ENCODE measurements at places on chromosomes 12 and 14.
A peak's percentile ranks its signal among the peaks of the same experiment; 100 is the strongest.

GRCh38 chr12:112862636-112863290 is 44.0 kb upstream of the OAS1 start:
- no peak for DNase-seq

DNA sequence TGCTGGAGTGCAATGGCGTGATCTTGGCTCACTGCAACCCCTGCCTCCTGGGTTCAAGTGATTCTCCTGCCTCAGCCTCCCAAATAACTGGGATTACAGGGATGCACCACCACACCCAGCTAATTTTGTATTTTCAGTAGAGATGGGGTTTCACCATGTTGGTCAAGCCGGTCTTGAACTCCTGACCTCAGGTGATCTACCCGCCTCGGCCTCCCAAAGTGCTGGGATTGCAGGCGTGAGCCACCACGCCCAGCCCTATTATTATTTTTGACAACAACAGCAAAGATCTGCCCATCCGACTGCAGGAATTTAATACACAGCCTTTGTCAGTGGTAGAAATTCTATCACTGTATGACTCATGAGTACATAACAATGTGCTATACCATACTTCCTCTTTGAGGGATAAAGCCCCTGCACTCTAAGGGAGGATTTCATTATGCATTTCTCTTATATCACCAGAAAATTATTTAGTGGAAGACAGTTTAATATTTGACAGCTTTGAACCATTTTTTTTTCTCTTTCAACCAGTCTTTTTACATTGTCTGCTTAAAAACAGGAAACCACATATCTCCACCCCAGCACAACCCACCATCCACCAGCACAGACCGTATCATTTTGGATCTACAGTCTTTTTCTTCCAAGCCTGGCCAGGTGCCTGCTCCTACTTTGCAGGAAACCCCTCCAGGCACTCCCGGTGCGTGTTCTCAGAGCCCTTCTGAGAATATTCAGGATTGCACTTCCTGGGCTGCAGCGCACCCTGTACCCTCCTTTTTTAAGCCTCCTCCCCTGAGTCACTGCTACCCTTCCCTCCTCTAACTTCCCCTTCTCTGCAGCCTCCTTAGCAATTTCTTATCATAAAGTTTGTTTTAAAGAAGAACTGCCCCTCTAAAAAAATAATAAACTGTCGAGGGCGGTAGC is 594 bp downstream of the ARHGDIB start:
- no peak for DNase-seq

- no peak for DNase-seq
Measured at GRCh38 chr14:53951627-53952303, 4.9 kb downstream of the BMP4 start.

GRCh38 chr12:58925111-58925611 is 4.9 kb upstream of the LRIG3 start:
- DNase-seq: no peak

- DNase-seq: no peak
Measured at GRCh38 chr14:36362648-36363047, 42.2 kb upstream of the MBIP start.

DNA sequence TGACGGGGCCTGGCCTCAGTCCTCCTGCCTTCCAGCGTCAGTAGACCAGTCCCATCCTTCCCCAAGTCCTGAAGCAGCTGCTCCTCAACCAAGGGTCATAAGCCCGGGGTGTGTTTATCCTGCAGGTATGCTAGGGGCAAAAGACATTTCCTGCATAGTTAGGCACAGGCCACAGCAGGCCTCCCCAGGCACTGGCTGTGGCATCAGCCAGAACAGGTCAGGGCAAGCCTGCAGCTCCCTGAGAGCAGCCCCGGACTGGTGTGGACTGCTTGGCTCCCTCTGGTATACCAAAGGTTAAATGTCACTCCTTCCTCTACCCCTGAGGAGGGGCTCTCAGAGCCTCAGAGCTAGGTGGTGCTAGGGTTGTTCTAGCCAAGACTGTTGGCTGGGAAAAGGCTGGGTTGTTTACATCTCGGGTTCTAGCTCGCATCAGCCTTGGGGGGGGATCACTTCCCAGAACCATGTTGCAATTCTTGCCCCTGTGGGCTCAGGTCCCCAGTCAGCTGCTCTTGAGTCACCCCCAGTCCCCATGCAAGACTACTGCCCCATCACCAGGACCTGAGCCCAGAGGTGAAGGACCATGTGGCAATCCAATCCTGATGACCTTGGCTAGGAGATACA is 2.9 kb downstream of the MMP14 start:
- no peak for DNase-seq

GRCh38 chr14:61188978-61189808 is 91.9 kb downstream of the TMEM30B start:
- DNase-seq: no peak

DNA sequence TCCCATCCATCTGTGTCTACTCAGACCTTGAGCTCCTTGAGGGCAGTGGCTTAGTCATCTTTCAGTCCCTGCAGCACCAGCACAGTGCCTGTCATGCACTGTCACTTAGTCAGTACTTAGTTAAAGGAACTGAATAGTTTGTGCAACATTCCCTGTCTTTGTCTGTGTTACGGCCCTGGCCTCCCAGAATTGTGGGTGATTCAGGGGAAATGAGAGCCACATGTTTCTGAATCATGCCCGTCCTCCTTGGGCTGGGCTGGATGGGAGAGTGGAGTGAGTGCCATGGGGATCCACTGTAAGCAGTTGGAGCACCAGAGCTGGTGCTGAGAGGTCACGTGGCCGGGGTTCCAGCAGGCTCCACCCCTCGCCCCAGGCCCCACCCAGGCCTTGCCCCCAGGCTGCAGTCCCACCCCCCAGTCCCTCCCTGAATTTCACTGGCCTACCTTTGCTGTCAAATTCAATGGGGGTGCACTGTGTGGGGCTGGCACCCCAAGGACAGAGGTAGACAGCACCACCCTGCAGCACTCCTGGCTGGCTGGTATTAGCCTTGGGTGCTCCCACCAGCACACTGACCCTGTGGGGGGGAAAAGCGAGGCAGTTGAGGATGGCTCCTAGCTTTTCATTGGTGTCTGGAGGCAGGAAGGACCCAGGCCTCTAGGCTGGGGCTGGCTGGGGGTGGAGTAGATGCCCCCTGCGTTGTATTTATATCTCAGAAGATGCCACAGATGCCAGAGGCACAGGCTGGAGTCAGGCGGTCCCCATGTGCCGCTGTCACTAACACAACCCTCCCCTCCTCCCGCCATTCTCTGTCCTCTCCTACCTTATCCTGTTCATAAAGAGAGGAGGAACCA is 7.5 kb downstream of the ITGA5 start:
- no peak for DNase-seq

DNA sequence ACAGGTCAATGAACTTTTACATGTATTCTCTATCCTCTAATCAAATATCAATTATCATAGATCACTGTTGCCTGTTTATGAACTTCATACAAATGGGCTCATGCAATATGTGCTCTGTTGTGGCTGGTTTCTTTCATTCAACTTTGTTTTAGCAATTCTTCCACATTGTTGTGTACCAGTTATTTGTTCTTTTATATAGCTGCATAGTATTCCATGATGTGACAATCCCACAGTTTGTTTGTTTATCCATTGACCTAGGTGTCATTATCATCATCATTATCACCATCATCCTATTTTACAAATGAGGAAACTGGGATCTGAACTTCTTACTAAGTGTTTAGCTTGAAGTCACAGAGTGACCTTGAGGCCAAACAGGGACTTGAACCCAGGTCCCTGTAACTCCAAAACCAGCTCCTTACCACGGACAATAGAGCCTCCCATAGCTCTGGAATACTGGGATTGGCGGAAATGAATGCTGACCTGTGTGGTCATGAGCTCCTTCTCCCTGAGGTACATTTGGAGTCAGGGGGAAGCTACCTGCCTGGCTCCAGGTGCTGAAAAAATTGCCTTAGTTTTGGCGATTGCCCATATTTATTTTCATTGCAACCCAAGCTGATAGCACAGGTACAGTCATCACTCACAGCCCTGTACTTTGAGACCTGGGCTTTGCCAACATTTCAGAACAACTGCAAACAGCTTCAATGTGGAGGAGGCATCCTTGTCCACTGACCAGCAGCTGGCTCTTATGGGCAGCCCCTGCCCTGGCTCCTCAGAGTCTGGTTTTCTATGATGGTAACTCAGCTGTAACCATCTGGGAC is 9.2 kb downstream of the ZFP36L1 start:
- DNase-seq: no peak

DNA sequence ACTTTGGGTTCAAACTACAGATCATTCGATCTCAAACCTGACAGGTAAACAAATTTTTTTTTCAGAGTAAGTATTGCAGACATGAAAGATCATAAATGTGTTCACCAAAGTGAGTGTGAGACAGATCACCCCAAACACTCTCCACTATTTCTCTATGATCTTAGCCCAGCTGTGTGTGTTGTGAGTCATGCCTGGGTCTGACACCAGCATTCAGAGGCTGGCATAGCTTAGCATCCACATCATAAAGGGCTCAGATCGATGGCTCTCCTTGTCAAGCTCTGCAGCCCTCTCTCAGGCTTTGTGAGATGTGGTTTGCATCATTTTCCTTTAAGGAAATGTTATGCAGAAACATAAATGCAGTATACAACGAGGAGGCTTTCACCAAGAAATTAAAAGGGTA is 164.9 kb downstream of the ETV6 start:
- no peak for DNase-seq

DNA sequence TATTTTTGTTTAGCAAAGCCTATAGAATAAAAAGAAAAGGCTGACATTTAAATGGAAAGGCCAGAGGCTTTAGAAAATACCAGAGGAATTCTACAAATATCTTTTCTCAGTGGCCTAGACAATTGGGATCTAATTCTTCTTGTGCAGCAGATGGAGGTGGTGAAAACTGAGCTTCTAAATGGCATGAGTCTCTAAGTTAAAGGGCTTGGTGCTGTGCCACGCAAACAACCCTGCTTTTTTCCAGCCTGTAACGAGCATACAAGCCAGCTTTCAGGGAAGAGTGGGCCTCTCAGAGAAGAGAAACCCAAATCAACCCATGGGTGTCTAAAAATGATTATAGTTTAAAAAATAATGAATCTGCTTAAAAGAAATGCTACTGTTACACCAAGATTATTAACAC is 237.9 kb upstream of the NAV3 start:
- no peak for DNase-seq

GRCh38 chr14:104280902-104281767 is 142.7 kb downstream of the KIF26A start:
- no peak for DNase-seq

DNA sequence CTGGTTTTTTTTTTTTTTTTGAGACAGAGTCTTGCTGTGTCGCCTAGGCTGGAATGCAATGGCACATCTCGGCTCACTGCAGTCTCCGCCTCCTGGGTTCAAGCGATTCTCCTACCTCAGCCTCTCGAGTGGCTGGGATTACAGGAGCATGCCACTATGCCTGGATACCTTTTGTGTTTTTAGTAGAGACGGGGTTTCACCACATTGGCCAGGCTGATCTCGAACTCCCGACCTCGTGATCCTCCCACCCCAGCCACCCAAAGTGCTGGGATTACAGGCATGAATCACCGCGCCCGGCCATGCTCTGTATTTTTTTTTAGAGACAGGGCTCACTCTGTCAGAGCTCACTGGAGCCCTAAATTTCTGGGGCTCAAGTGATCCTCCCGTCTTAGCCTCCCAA is 32.6 kb downstream of the VRTN start:
- no peak for DNase-seq

- no peak for DNase-seq
Measured at GRCh38 chr12:106248846-106249371, 1.1 kb upstream of the CKAP4 start.

DNA sequence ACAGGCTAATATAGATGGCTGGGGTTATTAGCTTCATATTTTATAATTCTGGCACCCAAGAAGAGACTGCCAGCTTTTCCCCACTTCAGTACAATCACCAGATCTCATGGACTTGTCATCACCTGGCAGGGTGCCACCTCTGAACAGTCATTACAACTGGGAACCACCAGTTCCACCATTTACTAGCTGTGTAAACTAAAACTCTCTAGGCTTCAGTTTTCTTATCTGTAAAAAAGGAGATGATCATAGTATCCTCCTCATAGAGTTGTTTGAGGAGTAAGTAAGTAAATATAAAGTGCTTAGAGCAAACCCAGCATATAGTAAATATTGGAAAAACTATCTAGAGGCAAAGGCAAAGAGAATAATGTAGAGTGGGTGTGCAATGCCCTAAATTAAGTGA is 19.3 kb downstream of the CPNE8 start:
- peak; percentile 30 for DNase-seq

- DNase-seq: no peak
Measured at GRCh38 chr14:58439476-58439875, 12.0 kb downstream of the KIAA0586 start.

DNA sequence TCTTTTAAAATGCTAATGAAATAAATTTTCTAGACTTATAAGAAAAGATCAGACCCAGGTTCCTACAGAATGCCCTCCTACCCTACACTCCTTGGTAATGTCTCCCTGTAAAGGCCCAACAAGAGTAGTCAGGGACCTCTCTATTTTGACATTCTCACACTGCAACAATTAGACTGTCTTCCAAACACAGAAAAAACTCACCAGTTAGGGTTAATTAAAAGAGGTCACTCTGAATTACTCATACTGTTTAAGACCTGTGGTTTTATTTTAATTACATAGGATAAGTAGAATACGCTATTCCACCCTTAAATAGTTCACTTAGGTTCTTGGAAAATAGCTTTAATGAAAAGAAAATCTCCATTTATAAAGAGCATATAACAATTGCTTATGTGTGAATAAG is 142.4 kb downstream of the ITPR2 start:
- no peak for DNase-seq

- DNase-seq: no peak
Measured at GRCh38 chr14:56524971-56525677, 54.5 kb upstream of the TMEM260 start.

DNA sequence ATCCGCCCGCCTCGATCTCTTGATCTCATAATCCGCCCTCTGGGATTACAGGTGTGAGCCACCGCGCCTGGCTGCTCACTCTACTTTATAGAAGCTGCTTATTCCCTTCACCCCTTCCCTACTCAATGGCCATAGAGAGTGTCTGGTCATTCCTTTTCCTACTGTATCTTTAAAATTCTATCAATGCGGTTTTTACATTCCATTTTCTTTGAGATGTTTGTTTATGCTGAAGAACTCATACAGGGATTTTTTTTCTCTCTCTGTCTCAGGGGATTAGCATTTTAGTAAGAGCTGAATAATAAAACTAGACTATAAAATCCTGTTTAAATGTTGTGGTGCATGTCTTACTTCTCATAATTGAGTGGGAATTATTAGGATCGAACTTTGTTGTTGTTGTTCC is 218.6 kb upstream of the FOXN3 start:
- DNase-seq: no peak

DNA sequence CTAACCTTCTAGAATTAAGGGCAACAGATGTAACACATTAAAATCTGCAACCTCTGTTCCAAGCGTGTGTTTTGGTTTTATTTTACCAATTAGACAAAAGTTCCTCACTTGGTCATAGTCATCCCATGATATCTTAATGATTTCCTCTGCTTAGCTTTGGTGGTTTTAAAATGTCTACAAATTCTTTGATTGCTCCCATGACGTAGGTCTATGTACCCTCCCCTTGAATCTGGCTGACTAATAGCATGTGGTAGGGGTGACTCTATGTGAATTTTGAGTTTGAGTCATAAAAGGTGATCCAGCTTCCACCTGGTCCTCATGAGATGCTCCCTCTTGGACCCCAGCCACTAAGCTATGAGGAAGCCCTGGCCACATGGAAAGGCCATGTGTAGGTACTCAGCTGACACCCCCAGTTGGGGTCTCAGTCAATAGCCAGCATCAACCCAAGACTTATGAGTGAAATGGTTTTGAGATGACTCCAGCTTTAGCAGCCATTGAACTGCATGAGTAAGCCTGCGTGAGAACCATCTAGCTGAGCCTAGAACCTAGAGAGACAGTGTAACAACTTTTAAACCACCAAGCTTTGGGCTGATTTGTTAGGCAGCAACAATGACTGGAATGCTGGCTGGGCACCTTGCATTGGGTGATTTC is 247.1 kb downstream of the MSRB3 start:
- DNase-seq: no peak

GRCh38 chr12:121574025-121574424 is 6.8 kb downstream of the KDM2B start:
- DNase-seq: no peak
